ENCODE measurements at places on chromosomes 16 and 17.

- H3K36me3 ChIP-seq, result peaks cover 22% of the 10 kb centered on the region
- no peak overlapping the region for H3K27ac ChIP-seq
- H3K4me3 ChIP-seq, result no peak overlapping the region
Observed at GRCh38 chr16:27769561-27770255, 219.8 kb downstream of the KATNIP start.

- no peaks in the 10 kb centered on the region for H3K27me3 ChIP-seq
- no peak overlapping the region for H3K27ac ChIP-seq
- H3K4me3 ChIP-seq, result no peak overlapping the region
Observed at GRCh38 chr17:76994237-76994637, 126.0 kb downstream of the MGAT5B start.

DNA sequence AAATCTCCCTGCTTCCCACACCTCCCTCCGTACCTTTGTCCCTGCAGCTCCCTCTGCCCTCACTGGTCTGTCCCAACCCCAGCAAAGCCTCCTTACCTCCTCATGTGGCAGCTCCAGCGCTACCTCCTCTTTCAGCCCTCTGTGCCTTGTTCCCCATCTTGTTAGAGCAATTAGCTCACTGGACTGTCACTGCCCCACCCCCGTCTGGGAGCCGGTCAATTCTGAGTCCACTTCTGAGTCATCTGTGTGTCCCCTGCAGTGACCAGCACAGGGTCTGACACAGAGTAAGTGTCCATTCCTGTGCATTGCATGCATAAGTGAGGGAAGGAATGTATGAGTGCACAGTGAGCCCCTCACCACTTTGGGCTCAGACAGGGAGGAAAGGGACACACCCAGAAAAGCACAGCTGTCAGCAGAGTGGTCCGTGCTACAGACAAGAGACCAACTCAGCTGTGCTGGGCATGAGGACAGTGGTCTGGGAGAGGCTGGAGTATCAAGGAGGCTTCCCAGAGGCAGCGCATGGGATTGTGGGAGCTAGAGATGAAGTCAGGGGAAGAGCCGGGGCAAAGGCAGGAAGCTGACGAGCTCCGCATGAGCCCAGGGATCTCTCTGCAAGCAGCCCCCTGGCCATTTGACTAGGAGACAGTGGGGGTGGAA is 45.9 kb downstream of the PITPNM3 start:
- H3K4me1 ChIP-seq, result peaks cover 37% of the 10 kb centered on the region
- H3K4me3 ChIP-seq, result no peak overlapping the region
- no peaks in the 10 kb centered on the region for H3K36me3 ChIP-seq
- H3K27me3 ChIP-seq, result no peaks in the 10 kb centered on the region

DNA sequence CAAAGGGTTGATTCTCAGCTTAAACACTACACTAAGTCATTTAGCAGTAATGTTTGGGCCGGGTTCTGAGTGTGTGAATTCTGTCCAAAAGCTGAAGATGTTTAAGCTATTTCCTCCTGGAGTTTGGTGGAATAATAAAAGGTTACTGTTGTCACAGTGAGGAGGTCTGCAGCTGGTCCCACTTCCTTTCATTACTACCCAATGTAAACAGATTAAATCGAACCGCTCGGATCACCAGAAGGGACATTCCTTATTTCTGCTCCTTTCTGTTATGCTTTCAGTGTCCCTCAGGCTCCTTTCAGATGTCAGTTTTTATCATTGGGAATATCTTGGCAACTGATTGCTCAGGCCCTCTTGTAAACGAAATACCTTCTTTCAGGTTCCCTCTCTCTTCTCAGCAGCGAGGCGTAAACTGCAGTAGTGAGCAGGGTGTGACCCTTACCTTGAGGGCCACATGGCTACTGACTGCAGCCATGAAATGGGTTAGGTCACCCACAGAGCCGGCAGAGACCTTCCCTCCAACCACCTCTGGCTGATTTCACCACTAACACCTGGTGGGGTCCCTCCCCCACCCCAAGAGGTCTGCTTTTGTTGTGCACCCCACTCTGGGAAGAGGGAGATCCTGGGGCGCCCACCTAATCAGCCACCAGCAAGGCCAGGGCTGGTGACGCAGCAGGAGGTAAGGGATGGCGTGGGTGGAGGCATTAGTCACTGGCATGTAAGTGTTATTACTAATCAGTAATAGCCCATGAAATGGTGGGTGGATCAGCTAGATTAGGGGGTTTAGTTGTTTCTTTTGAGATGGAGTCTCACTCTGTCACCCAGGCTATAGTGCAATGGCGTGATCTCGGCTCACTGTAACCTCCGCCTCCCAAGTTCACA is 117.6 kb downstream of the VPS53 start:
- H3K4me1 ChIP-seq, result peaks cover 11% of the 10 kb centered on the region
- H3K27me3 ChIP-seq, result no peaks in the 10 kb centered on the region
- no peak overlapping the region for H3K4me3 ChIP-seq
- no peak overlapping the region for H3K27ac ChIP-seq

GRCh38 chr17:27491713-27492190 is 35.5 kb downstream of the KSR1 start:
- H3K27me3 ChIP-seq, result no peaks in the 10 kb centered on the region
- H3K36me3 ChIP-seq, result no peaks in the 10 kb centered on the region
- no peak overlapping the region for H3K27ac ChIP-seq
- H3K4me1 ChIP-seq, result peaks cover 64% of the 10 kb centered on the region

- no peak overlapping the region for H3K4me3 ChIP-seq
- peaks cover 27% of the 10 kb centered on the region for H3K4me1 ChIP-seq
- DNase-seq, result no peak
- H3K36me3 ChIP-seq, result no peaks in the 10 kb centered on the region
- no peaks in the 10 kb centered on the region for H3K27me3 ChIP-seq
- H3K27ac ChIP-seq, result no peak overlapping the region
Observed at GRCh38 chr17:17034496-17035075, 7.7 kb upstream of the MPRIP start.

- no peaks in the 10 kb centered on the region for H3K27me3 ChIP-seq
- no peak overlapping the region for H3K4me3 ChIP-seq
- DNase-seq, result no peak
- H3K36me3 ChIP-seq, result no peaks in the 10 kb centered on the region
Observed at GRCh38 chr17:30570191-30570590, 93.0 kb downstream of the GOSR1 start.

- no peak for DNase-seq
- H3K36me3 ChIP-seq, result no peaks in the 10 kb centered on the region
- H3K27ac ChIP-seq, result no peak overlapping the region
- no peak overlapping the region for H3K4me3 ChIP-seq
- H3K4me1 ChIP-seq, result peaks cover 7% of the 10 kb centered on the region
- H3K27me3 ChIP-seq, result no peaks in the 10 kb centered on the region
Observed at GRCh38 chr17:49365667-49366066, 3.6 kb upstream of the ZNF652 start.
